Astrocyte of the hippocampus (primary cell): ENCODE measurements at places on chromosomes 2 and 18.

DNA sequence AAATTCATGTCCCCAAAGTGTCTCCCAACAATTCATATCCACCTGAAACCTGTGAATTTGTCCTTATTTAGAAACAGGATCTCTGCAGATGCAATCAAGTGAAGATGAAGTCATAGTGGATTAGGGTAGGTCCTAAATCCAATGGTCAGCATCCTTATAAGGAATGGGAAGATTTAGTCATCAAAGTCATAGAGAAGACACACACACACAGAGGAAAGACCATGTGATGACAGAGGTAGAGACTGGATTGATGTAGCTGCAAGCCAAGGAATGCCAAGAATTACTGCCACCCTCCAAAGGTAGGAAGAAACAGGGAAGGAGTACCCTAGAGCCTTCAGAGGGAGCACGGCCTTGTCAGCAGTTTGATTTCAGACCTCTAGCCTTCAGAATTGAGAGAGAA lies 17.7 kb downstream of the ADD2 start:
- no peak for DNase-seq

GRCh38 chr2:101787097-101787496 lies 89.6 kb downstream of the MAP4K4 start:
- DNase-seq, result no peak

DNA sequence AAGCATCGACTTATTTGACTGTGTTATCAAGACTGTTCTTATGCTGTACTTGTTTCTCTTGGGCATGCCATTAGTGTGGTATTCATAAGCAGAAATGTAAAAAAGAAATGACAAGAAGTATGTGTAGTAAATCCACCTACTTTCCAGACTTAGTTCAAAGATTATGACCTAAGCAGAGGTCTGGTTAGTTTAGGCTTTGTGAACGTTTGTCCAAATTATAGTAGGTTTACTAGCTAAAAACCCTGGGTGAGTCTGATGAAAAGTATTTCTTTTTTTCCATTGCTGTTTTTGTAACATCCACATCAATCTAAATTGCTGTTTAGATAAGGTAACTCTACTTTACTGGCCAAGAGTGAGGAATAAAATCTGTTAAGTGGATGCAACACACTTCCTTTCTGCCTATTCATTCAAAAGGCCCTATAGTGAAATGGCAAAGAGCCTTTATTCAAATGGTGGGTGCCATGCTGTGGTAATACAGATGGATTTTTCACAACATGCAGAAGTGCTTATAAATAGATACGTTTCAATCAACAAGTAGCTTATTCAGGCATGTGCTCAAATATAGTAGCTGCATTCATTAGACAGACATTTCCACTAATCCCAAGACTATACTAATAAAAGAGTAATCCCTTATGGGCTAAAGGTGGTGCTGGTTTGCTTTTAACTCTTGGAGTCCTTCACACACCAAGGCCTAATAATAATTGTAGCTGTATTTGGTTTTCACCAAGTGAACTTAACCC lies 122.5 kb upstream of the LTBP1 start:
- no peak for DNase-seq

GRCh38 chr2:37375741-37376288 lies 31.4 kb downstream of the QPCT start:
- no peak for DNase-seq

GRCh38 chr2:143936538-143936847 lies 583.4 kb downstream of the ZEB2 start:
- DNase-seq, result no peak

DNA sequence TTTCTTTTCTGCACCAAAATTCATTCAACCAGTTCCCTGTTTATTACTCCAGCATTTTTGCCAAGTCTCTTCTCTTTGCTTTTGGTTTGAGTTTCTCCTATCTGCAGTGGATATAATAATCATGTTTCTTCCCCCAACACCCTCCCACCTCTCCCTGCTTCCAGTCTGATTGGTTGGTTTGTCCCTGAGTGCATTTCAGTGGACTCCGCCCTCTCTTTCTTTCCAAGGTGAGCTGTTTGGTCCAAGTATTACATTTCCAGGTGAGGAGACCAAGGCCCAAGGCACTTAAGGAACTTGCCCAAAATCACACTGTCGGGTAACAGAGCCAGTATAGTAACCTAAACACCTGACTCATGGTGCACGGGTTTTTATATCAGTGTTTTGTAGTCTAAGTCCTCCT lies 17.7 kb downstream of the MRO start:
- no peak for DNase-seq

- no peak for DNase-seq
Observed at GRCh38 chr2:240424341-240425235, 10.9 kb upstream of the GPC1 start.

GRCh38 chr2:151632993-151633565 lies 101.2 kb downstream of the NEB start:
- DNase-seq, result peak; percentile 15

DNA sequence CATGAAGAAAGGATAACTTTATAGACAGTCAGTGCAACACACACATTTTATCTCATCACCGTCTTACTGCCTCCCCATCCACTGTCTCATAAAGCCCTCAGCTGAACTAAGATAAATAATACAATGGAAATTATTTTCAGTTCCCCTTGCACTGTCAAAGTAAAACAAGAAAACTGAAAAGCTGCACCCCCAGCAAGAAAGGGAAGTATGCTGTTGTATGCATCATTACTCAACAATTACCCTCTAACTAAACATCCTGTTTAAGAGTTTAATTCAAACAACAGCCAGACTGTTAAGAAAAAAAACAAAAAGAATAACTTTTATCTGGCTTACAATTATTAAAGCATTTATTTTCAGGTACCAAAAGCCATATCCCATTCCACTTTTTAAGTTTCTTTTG lies 25.0 kb downstream of the MPPE1 start:
- no peak for DNase-seq

GRCh38 chr2:107430006-107430405 lies 396.7 kb upstream of the RGPD4 start:
- no peak for DNase-seq
